ENCODE measurements at places on chromosomes 3 and 15. TPM values are rescaled to one million over a fixed set of nuclear protein-coding genes. Genes with fewer than 3 reads are reported as not detected.

The LMAN1L gene
- total RNA-seq, result 1.1 TPM

The CHRNB4 gene
- not detected for total RNA-seq

The BRK1 gene
- 120 TPM for total RNA-seq

The KLHL40 gene
- not detected for total RNA-seq

The UNC45A gene
- total RNA-seq, result 66.7 TPM

DNA sequence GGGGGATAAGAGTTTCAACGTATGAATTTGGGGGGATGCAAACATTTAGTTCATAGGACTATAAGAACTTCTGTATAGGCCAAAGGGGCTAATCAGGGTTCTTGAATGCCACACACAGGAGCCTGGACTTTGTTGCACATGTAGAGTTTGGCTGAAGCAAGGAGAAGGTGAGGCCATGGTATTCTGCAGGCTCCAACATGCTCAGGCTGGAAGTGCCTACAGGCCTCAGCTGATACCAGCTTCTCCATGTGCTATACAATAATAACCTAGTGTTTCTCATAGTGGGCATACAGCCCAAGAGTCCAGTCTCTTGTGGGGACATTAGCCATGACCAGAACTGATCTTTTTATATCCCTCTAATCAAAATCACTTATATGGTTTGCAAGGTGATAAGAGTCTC, 399.7 kb upstream of the MCTP2 start:
- H3K4me1 ChIP-seq, result no peaks in the 10 kb centered on the region
- H3K36me3 ChIP-seq, result no peaks in the 10 kb centered on the region
- DNase-seq, result no peak
- no peak overlapping the region for H3K27ac ChIP-seq

The SKOR1 gene
- total RNA-seq, result 0.27 TPM

DNA sequence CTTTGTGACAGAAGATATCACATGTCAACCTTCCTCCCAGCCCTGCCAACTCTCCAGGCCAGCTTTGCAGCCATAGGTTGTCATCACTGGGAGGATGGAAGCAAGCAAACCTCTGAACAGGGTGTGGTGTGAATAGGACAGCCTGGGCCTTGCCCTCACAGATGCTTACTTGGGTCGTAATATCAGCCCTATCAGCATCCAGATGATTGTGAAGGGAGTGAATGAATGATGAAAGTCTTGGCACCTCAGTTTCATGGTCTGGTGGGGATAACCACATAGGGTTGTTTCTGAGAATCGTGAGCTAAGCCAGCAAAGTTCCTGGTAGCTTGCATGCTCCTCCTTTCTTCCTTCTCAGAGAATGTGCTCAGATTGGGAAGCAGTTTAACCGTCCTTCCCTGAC, 55.1 kb upstream of the POLR2M start:
- DNase-seq, result no peak
- H3K27me3 ChIP-seq, result no peaks in the 10 kb centered on the region
- no peak overlapping the region for H3K27ac ChIP-seq
- H3K36me3 ChIP-seq, result no peaks in the 10 kb centered on the region
- peaks cover 16% of the 10 kb centered on the region for H3K4me1 ChIP-seq

The CCR3 gene
- 0.17 TPM for total RNA-seq

DNA sequence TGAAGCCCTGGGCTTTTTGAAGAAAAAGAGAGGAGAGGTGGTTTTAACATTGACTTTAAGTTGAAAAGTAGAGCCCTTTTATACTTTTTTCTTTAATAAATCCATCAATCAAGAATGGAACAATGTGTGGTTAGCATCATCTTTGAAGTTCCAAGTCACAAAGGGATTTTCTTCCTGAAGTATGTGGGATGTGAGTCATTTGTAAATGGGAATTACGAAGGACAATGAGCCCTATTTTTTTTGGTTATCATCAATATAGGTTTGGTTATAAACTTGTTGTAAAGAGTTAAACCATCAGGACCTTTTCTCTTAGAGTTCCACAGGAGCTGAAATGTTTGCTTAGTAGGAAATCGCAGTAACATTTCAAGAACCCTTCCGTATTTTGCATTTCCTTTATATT, 38.3 kb downstream of the PIK3CA start:
- no peaks in the 10 kb centered on the region for H3K27me3 ChIP-seq
- H3K4me1 ChIP-seq, result no peaks in the 10 kb centered on the region
- no peak overlapping the region for H3K27ac ChIP-seq

GRCh38 chr15:94346282-94346681, 114.9 kb downstream of the MCTP2 start:
- DNase-seq, result no peak
- H3K27me3 ChIP-seq, result no peaks in the 10 kb centered on the region
- H3K36me3 ChIP-seq, result no peaks in the 10 kb centered on the region
- no peak overlapping the region for H3K4me3 ChIP-seq
